Right lobe of liver (tissue), 6 donors: ENCODE measurements at places on chromosomes 11 and 22.

DNA sequence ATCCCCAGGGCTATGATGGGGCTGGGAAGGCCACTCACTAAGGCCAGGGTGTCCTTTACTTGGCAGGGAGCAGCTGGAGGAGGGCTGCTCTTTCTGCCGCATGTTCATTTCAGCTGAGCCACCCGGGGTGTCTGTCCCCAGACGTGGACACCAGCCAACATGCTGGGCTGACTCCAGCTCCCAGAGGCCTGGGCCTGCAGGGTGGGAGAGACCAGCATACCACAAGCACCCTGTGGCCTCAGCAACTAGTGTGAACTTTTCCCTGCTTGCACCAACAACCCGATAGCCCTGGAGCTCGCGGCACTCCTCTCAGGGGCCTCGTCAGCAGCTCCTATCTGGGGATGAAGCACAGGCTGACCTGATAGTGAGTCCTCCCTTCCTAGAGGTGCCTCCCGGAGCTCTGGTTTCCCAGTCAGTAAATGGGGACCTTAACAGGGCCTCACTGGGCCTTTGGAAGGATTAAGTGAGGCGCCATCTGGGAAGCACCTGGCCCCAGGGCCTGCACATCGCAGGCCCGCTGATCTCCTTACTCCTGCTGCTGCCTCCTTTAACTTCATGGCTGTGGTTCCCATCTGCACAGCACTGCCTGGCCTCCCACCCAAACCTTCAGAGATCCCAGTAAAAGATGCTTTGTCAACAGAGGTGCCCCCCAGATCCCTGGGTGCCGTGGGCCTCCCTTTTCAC lies 83.4 kb downstream of the GALNT18 start:
- H3K27me3 ChIP-seq: no peaks in the 10 kb centered on the region
- H3K4me1 ChIP-seq: no peaks in the 10 kb centered on the region
- H3K4me3 ChIP-seq: no peak overlapping the region
- H3K36me3 ChIP-seq: no peaks in the 10 kb centered on the region
- H3K27ac ChIP-seq: no peak overlapping the region

DNA sequence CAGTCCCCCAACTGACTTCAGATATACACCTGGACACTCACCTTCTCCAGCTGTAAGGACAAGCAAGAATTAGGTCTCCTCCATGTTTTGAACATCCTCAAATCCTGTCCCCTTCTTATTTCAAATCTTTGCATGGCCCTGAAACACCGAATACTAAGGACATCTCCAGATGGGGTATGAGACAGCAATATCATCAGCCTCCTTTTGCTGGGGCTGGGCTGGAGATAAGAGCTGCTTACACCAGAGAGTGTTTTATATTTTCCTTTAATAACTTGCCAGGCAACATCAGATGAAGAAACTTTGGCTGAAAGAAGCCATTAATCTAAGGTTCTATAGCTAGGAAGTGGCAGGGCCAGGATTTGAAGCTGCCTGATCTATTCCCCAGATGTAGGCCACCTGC lies 21.6 kb downstream of the TUG1 start:
- H3K27me3 ChIP-seq: no peaks in the 10 kb centered on the region
- no peaks in the 10 kb centered on the region for H3K4me1 ChIP-seq

GRCh38 chr11:129998107-129998506 lies 4.5 kb downstream of the PRDM10 start:
- no peaks in the 10 kb centered on the region for H3K27me3 ChIP-seq
- peak overlapping the region; percentile 100 for H3K27ac ChIP-seq
- peaks cover 40% of the 10 kb centered on the region for H3K4me1 ChIP-seq
- DNase-seq: no peak

DNA sequence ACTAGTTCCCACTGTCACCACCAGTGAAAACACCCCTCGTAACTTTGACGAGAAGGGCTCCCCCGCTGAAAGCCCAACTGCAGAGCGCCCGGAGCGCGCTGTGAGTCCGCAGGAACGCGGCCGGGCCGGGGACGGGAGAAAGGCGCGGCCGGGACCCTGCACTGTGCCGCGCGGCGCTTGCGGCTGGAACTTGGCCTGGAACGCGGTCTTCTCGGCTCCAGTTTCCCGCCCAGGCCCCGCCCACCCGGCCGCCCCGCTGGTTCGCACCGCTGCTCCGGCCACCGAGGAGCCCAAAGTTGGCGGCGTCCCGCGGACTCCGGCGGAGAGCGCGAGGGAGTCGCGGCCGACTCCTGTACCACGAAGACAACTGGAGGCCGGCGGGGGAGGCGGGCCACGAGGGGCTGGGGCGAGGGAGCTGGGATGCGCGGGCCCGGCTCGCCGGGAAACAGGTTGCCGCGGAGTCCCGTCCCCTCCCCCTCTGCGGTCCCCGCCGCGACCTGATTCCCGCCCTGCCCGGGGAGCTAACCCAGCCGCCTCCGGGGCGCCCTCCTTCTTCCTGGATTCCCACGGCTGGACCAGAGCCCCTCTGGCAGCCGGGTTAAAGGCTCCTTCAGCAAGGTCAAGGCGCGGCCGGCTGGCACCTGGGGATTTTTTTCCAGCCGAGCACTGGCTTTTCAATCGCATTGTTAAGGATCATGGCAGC lies 3.4 kb downstream of the TENM4 start:
- H3K27ac ChIP-seq: no peak overlapping the region
- H3K27me3 ChIP-seq: peaks cover 33% of the 10 kb centered on the region
- H3K4me3 ChIP-seq: peak overlapping the region; percentile 26
- H3K36me3 ChIP-seq: no peaks in the 10 kb centered on the region
- H3K4me1 ChIP-seq: peaks cover 10% of the 10 kb centered on the region

DNA sequence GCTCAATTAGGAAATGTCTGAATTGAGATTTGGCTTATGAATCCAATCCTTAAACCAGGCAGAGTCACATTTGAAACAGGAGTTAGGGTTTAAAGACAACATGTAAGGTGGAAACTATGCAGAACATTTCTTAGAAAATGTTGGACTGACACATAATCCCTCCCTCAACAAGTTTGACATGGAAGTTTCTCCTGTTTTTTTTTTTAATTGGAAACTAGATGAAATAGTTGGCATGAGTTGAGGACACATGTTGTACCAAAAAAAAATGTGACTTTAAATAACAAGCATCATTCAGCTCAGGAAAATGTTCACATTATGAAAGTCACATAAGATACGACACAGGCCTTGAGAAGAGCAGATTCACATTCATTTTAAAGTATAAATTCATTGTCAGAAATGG lies 154.9 kb upstream of the DDI1 start:
- DNase-seq: no peak
- no peaks in the 10 kb centered on the region for H3K36me3 ChIP-seq
- no peak overlapping the region for H3K27ac ChIP-seq
- H3K27me3 ChIP-seq: no peaks in the 10 kb centered on the region
- H3K4me3 ChIP-seq: no peak overlapping the region

DNA sequence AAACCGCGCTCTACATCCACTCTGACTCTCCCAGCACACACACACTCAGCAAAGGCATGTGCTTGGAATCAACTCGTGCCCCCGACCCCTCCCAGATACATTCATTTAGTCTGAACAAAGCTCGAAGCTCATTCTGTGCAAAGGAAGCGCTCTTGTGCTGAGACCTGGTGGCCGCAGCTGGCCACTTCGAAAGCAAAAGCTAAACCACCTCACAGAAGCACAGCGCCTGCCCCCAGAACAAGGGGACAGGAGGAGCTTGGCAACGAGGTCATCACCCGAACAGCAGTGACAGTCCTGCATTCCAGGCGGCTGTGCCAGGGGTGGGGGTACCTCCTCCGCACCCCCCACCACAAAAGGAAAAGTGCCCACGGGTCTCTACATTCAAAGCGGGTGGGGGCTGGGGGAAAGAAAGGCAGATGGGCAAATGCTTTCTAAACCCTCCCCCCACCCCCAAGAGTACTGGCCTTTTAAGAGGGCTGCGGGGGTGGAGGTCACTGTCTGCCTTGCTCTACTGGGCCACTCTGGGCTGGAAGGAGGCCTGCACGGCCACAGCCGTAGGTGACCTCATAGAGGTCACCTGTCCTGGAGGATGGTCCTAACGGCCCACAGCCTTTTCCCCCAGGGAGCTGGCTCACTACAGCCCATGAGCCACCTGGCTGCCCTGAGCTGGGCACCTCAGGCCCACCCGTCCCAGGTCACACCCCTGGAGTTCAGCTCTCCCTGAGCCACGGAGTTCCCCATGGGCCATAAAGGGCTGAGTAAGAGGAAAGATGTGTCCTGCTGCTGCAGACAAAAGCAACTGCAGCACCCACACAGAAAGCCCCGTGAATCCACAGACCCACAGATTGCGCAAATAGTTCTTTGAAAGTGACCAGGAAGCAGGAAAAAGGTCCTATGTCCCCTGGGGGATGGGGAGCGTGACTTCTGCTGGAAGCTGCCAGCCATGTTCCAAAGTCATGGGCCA lies 21.3 kb downstream of the CBX7 start:
- no peak for DNase-seq
- no peaks in the 10 kb centered on the region for H3K27me3 ChIP-seq
- no peak overlapping the region for H3K27ac ChIP-seq
- H3K4me3 ChIP-seq: no peak overlapping the region
- H3K36me3 ChIP-seq: no peaks in the 10 kb centered on the region
- no peaks in the 10 kb centered on the region for H3K4me1 ChIP-seq

GRCh38 chr11:47161890-47162289 lies 14.8 kb downstream of the ARFGAP2 start:
- DNase-seq: no peak
- no peak overlapping the region for H3K4me3 ChIP-seq
- no peak overlapping the region for H3K27ac ChIP-seq

GRCh38 chr11:126313826-126314225 lies 10.0 kb downstream of the DCPS start:
- no peaks in the 10 kb centered on the region for H3K27me3 ChIP-seq
- no peaks in the 10 kb centered on the region for H3K4me1 ChIP-seq
- H3K4me3 ChIP-seq: no peak overlapping the region
- H3K27ac ChIP-seq: no peak overlapping the region
- no peaks in the 10 kb centered on the region for H3K36me3 ChIP-seq
- DNase-seq: no peak

DNA sequence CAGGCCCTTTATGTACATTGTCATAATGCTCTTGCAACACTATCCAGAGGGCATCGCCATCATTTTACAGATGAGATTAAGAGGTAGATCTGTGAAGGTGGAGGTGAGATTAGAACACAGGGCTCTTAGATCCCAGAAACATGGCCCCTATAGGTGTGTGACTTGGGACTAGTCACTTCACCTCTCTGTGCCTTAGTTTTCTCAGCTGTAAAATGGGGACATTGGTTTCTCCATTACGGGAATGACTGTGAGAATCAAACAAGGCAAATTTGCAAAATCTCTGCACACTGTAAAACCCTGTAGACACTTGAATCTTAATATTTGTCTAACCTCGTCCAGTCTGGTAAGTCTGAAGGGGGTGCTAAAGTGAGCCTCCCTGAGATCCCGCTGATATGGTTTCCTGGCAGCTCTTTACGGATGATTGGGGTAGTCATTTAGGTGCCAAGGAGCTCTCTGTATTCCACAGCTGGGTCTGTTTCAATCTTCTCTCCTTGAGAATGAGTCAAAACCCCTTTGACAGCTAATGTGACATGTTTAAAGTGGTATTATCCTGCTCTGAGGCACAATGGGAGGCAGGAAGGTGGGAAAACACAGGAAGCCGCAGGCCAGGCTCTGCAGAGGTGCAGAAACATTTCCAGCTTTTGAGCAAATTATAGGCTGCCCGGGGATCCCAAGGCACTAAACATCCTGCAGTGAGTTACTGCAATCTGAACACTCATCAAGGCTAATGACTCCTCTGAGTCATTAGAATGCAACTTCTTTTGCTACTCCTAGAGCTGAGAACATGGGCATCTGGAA lies 140.8 kb downstream of the CCDC81 start:
- no peaks in the 10 kb centered on the region for H3K27me3 ChIP-seq
- no peak overlapping the region for H3K27ac ChIP-seq
- H3K4me1 ChIP-seq: no peaks in the 10 kb centered on the region
- no peak for DNase-seq

DNA sequence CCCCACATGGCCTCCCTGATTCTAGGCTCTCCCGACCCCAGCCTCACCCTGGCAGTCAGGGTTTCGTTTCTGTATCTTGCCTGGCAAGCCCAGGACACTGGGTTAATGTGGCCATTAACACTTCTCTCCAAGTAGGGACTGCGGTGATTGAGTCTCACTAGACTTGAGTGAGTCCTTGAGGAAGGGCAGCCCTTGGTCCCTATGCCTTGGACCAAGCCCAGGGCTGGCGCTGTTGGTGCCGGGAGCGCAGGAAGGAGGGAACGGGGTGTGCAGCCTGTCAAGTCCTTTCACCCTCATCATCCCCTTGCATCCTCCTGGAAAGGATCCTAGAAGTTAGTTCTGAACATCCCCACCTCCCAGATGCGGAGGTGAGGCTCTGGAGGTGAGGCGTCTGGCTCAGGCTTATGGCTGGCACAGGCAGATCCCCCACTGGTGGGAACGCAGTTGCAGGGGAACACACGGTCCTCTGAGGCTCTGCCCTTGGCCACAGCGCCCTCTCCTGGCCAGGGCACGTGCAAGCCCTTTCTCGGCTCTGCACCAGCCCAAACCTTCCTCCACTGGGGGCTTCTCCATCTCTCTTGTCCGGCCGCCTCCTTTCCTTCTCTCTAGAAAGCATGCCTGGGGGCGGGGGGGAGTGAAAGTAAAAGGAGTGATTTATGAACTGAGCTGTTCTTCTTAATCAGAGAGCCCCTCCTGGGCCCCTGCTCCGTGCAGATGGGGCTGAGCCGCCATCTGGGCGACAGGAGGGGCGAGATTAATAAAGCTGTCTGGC lies 56.7 kb downstream of the TP53I11 start:
- DNase-seq: no peak
- no peak overlapping the region for H3K27ac ChIP-seq
- H3K4me3 ChIP-seq: no peak overlapping the region

- no peaks in the 10 kb centered on the region for H3K27me3 ChIP-seq
- DNase-seq: peak; percentile 82
- peak overlapping the region; percentile 67 for H3K27ac ChIP-seq
- no peak overlapping the region for H3K4me3 ChIP-seq
- peaks cover 18% of the 10 kb centered on the region for H3K36me3 ChIP-seq
These were observed 17.5 kb downstream of the UQCR10 start for GRCh38 chr22:29784451-29785361.

DNA sequence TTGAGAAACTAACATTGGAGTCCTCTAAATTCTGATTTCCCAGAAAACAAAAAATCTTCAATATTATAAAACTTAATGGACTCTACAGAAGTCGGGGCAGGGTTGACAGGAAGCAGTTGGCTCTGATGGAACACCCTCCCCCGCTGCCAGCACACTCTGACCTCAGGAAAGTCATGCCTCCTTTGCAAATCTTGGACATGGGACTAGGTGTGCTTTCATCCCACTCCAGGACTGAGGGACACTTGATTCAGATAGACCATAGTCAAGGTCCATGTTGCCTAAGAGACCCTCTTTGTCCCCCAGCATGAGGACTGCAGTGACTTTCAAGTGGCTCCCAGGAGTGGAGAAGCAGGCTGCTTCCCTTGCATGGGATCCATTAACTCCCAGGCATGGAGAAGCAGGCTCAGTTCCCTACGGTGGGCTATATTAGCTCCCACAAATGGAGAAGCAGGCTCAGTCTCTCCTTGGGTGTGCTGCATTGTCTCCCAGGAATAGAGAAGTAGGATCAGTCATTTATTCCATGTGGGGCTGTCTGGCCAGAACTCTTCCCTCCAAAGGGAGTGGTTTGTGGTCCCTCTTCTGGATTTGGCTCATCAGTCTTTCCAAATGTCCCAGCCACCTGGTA lies 38.3 kb downstream of the C22orf31 start:
- peak; percentile 79 for DNase-seq
- H3K27ac ChIP-seq: peak overlapping the region; percentile 1
- H3K4me1 ChIP-seq: peaks cover 29% of the 10 kb centered on the region
- no peak overlapping the region for H3K4me3 ChIP-seq

- H3K27ac ChIP-seq: no peak overlapping the region
- no peak for DNase-seq
- H3K4me3 ChIP-seq: no peak overlapping the region
- no peaks in the 10 kb centered on the region for H3K27me3 ChIP-seq
- H3K4me1 ChIP-seq: no peaks in the 10 kb centered on the region
These were observed 976.3 kb upstream of the FAT3 start for GRCh38 chr11:91248199-91248807.
